ENCODE measurements at places on chromosomes 1 and 21.

- no peak for DNase-seq
These were observed 56.5 kb upstream of the SELENON start for GRCh38 chr1:25743164-25744139.

DNA sequence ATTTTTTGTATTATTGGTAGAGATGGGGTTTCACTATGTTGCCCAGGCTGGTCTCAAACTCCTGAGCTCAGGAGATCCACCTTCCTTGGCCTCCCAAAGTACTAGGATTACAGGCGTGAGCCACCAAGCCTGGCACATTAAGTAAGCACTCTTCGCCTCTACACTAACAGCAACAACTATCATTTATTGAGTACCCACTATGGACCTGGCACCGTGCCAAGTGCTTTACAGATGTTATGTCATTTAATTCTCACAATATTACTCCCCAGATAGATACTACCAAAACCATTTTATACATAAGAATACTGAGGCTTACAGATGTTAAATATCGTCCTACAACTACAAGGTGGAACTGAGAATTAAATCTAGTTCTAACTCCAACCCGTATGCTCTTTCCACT, 50.1 kb downstream of the TUT4 start:
- DNase-seq: no peak

DNA sequence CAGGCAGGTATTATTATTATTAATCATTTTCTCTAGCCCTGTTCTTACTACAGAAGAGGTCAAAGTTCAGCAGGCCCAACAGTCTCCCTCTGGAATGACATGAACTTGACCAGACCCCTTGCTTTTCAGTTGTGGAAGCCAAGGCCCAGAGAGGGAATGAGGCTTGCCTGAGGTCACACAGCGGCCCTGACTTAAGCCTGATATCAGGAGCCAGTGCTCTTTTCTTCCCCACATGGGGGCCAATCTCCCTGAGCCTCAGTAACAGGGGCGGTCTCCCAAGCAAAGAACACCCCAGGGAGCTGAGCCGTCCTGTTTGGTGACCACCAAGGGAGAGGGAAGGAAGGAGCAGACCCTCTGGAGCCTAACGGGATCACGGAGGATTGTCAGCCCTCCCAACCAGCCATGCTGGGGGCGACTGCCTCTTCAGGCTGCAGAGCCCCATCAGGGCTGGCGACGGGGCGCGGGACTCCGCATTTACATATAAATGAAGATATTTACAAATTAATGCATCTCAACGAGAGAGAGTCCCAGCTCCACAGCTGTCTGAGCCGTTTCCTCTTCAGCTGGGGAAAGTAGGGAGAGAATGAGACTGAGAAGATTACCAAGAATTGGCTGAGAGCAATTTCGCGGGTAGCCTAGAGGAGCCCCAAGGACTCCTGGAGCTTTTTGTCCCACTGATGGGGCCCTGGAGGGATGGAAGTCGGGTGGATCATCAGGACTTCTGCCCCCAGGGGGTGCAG, 186.1 kb upstream of the KLHDC7A start:
- DNase-seq: no peak

DNA sequence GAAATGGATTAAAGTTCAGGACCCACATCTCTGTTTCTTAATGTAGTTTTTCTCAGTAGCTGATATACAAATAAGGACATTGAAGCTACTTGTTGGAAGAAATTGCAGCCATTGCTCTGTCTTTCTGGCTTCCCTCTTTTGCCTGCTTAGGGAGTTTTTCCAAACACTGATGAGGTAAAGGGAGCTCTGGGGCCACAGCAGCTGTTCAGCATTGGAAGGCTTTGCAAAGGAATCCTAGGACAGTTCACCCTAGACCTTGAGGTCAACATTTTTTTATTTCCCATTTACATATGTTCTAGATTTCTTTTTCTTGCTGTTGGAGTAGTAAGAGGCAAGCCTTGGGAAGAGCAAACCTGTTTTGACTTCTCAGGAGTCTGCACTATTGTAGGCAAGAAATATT, 126.9 kb upstream of the PLPPR5 start:
- DNase-seq: no peak

GRCh38 chr1:5670590-5671350, 321.5 kb downstream of the NPHP4 start:
- no peak for DNase-seq

GRCh38 chr1:215797859-215798258, 230.8 kb downstream of the KCTD3 start:
- DNase-seq: no peak

DNA sequence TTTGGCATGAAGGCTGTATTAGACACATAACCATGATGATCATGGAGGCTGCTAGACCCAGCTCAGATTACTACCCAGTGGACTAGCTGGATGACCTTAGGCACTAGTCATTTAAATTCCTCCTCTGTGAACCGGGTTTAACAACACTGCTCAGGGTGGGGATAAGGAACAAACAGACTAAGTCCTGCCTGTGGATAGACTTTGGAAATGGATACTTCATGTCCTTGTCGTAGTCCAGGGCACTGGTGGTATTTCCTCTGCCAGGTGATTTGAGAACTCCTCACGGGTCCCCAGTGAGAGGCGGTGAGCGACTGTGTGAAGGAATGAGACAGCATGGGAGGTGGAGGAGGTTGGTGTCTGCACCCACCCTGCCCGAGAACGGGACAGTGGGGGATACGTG, 72.9 kb upstream of the SELENON start:
- no peak for DNase-seq

DNA sequence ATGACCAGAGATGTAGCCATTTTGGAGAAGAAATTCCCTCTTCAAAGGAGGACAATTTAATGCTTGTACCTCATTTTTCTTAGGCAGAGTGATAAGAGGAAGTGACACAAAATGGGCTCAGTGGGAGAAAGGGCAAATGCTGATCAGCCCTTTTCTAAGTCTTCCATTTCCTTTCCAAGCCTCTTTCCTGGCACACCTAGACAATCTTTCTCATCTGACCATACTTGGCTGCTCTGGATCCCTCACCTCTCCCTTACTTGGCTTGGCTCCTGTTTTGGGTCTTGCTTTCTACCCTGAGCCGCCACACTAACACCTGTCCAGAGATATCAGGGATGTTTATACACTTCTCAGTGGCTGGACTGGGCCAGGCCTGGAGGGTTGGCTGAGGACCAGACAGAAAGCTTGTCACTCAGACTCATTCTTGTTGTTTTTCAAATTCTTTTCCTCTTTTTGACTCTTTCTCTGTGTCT, 13.1 kb downstream of the TXNIP start:
- DNase-seq: no peak

GRCh38 chr1:154593390-154593789, 14.6 kb downstream of the ADAR start:
- no peak for DNase-seq
